ENCODE measurements at places on chromosomes 16 and 17. TPM values are rescaled to one million over a fixed set of nuclear protein-coding genes. Genes with fewer than 3 reads are reported as not detected.

DNA sequence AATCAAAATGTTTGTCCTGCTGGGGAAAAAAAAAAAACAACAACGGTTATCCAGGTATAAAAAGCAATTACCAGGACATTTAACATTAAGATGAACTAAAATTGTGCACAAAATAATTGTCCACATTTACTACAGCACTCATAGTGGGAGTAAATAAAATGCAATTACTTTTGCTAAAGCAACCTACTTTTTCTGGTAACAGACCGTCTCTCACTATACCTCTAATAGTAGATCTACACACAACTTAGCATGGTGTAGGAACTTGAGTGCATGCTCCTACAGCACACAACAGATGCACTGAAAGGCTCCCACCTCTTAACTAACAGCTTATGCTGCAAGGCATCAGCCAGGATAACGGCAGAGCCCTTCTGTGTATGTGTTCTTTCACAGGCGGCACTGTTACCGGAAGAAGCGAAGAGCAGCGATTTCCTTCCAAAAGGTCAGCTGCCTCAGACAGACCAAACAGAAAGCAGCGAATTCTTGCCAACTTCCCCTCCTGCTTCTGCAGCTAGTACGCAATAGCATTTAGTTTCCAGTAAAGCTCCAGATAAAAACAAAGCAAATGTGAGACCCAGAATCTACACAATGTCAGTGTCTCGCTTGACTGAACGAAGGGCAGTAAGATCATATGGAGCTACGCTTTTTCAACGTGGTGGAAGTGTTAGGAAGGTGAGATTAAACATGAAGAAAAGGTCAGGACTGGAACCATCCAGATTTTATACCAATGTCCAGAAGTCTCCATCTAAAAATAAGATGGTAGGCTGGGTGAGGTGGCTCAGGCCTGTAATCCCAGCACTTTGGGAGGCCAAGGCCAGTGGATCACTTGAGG, 27.6 kb downstream of the STAT5B start:
- DNase-seq, result peak; percentile 74

DNA sequence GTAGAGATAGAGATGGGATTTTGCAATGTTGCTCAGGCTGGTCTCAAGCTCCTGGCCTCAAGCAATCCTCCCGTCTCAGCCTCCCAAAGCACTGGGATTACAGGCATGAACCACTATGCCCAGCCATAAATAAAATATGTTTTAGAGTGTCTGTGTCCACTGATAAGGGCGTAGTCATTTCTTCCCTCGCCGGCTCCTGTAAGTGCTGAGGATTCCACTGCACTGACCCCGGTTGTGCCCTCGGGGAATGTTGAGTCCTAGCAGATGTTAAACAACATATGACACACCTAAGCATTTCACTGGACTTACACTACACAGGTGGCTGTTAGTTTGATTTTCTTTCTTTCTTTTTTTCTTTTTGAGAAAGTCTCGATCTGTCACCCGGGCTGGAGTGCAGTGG, 5.6 kb upstream of the SHMT1 start:
- DNase-seq, result no peak

- no peak for DNase-seq
These were observed 957 bp downstream of the VPS25 start for GRCh38 chr17:42774066-42774745.

- DNase-seq, result no peak
These were observed 19.5 kb downstream of the GRIN2C start for GRCh38 chr17:74839990-74840852.

DNA sequence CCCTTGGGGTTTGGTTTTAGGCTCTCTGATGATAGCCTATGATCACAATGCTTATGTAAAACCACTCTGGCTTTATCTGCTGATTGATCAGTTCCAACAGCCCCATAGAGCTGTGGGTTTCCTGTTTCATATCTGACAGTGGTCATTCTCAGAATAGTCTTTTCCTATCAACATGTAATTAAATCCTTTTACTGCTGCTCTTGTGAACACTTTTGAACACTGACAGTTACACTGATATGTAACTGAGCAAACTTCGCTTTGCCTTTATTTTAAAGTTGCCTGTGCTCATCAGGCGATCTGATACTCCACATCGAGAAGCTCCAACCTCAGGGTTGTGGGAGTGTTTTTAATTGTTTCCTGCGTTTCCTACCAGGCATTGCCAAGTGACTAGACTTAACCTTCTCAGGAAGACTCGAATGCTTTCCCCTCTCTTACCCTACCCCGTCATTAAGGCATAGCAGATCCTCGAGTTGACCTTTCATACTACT, 17.3 kb upstream of the CLEC18B start:
- DNase-seq, result no peak

GRCh38 chr16:1746693-1747195, 24.6 kb downstream of the NME3 start:
- DNase-seq, result no peak

GRCh38 chr16:74053826-74054225, 242.8 kb upstream of the PSMD7 start:
- no peak for DNase-seq

DNA sequence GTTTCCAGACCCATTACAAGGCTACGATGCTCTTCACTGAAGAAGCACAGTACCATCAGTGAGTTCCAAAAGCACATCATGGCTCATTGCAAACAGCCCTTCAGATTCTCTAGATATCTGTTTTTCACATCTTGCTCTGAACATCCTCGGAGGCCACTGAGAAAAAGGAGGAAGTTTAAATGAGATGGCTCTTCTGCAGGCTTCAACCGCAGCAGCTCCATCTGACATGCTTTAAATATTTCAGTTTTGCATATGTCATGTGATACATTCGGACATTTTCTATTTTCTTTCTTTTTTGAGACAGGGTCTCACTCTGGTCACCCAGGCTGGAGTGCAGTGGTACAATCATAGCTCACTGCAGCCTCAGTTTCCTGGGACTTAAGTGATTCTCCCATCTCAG, 396.8 kb downstream of the NPIPA8 start:
- DNase-seq, result no peak

- no peak for DNase-seq
These were observed 14.0 kb downstream of the CPSF4L start for GRCh38 chr17:73247726-73248125.

GRAP gene
- total RNA-seq, result 2.0 TPM

EVPLL gene
- total RNA-seq, result not detected

DNA sequence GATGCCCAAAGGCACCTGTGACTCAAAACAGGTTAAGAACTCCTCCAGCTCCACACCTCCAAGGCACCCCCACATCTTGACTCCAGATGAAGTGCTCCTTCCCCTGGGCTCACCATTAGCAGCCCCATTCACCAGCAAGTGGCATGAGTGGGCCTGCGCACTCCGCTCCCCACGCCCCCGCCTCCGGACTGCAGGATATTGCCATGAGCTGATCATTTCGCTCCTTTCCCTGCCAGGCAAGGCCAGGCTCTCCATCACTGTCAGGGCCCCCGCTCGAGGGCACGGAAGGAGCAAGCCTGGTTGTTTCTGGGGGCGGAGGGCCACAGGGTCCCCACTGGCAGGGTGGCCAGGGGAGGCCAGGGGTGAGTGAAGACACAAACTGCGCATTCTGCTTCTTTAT, 69.9 kb downstream of the ZNF423 start:
- DNase-seq, result no peak

NAGS gene
- 0.68 TPM for total RNA-seq

TBC1D3C gene
- not detected for total RNA-seq

DNA sequence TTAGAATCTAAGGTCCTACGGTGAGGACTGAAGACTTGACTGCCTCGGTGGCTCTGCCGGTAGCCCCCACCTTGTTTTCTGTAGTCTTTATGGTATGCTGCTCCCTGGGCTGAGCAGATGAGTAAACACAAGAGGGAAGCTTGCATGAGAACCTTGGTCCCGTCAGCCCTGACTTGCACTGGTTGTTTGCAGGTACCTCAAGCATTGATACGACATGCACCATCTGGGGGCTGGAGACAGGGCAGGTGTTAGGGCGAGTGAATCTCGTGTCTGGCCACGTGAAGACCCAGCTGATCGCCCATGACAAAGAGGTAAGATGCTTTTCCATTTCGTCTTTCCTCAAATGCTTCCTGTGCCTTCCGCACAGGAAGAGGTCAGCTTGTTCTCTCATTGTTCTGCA, 21.1 kb upstream of the TACO1 start:
- DNase-seq, result no peak

NPW gene
- total RNA-seq, result not detected

DNA sequence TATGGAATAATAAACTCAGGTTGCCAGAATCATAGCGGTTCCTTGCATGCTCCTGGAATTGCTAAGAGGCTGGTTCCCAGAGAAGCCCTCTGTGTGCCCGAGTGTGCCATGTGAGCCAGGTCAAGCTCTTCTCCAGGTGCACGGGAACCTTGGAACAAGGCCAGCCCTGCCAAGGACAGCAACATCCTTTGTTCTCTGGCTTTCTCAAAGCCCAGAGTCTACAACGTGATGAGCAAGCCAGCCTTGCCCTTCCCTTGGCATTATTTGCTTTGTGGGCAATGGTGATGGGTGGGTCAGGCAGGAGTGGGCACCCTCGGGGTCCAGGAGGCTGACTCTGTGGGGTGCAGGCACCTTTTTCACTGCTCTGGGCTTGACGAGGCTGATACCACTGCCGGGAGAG, 14.2 kb upstream of the SEC14L1 start:
- no peak for DNase-seq

DNA sequence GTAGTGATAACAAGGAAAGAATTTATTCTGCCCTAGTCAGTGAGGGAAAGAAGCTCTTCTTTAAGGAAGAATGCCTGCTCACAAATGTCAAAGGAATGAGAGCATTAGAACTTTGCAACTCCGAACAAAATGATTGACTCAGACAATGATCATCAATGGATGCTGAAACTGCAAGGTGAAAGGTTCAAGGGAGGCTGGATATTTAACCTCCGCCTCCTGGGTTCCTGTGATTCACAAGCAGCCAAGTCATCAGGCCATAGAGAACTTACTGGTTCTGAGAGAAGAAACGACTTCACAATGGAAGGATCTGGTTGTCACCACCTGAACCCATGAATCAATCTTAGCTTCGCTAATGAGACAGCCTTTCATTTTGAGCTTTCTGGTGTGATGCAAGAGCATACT, 16.0 kb upstream of the SCNN1B start:
- no peak for DNase-seq

DNA sequence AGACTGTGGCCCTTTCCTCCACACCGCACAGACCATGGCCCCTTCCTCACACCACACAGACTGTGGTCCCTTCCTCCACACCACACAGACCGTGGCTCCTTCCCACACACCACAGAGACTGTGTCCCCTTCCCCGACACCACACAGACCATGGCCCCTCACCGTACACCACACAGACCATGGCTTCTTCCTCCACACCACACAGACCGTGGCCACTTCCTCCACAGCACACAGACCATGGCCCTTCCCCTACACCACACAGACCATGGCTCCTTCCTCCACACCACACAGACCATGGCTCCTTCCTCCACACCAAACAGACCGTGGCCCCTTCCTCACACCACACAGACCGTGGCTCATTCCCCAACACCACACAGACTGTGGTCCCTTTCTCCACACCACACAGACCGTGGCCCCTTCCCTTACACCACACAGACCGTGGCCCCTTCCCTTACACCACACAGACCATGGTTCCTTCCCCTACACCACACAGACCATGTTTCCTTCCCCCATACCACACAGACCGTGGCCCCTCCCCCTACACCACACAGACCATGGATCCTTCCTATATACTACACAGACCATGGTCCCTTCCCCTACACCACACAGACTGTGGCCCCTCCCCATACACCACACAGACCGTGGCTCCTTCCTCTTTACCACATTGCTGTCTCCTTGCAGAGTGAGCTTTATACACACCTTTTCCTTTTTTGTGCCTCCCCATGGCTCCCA, 297.5 kb upstream of the FOXF1 start:
- DNase-seq, result no peak

CAMTA2 gene
- 37.1 TPM for total RNA-seq

GRCh38 chr16:6682142-6682811, 650.4 kb upstream of the RBFOX1 start:
- no peak for DNase-seq

ITGA2B gene
- 0.78 TPM for total RNA-seq

- no peak for DNase-seq
These were observed 22.2 kb downstream of the RMI2 start for GRCh38 chr16:11367483-11367906.

GRCh38 chr17:81543339-81543675, 8.8 kb downstream of the FAAP100 start:
- peak; percentile 68 for DNase-seq

GRCh38 chr17:41728056-41728455, 6.4 kb downstream of the HAP1 start:
- no peak for DNase-seq

DNA sequence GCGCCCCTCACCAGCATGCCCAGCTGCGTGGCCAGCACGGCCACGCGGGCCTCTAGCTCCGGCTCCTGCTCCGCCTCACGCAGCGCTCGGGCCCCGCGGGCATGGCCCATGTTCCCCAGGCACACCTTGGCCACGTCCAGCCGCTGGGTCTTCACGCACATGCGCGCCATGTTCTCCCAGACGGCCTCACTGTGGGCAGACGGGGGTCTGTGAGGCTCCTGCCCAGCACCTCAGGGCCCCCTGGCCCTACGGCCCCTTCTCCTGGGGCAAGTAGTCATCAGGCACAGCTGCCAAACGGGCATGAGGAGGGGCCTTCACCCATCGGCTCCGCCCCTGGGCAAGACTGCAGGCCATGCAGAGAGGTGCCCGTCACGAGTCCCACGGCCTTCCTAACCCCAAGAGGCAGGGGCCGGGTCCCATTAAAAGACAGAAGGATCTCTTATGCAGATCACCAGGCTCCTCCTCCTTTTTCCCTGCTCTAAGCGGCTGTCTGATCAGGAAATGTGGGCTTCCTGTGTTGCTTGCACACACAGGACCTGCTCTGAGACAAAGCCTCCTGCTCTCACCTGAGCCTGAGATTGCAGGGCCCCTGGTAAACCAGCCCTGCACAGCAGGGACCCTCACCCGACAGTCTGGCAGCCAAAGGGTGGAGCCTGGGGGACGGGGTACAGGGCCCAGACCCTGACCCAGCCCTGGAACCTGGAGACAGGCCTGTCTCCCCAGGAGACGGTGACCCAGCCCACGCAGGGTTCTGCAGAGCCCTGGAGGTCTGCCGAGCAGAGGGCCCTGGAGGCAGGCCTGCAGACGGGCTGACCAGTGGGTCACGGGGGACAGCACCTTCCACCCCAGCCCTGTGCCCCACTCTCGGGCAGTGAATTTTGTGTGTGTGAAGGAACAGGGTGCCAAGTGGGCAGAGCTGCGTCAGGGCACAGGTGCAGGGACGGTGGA, 6.6 kb upstream of the TMEM204 start:
- peak; percentile 60 for DNase-seq

DNA sequence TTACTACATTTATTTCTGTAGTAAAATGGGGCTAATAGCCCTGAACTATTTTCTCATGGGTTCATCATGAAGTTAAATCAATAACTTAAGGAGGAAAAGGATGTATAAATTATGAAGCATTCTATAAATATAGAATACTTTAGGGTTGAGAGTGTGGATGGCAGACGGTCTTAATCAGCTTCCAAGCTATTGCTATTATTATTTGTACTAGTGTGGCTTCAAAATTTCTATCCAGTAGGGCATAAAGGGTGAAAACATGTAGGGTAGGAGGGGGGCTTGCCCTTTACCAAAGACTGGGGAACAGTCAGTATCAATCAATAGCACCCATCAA, 26.4 kb upstream of the DHX8 start:
- no peak for DNase-seq

FAM20A gene
- total RNA-seq, result 4.6 TPM

CCL11 gene
- 5.4 TPM for total RNA-seq

C1QTNF8 gene
- total RNA-seq, result 0.19 TPM

- DNase-seq, result no peak
These were observed 2.2 kb downstream of the NOTUM start for GRCh38 chr17:81958633-81959342.
